ENCODE measurements at places on chromosomes 16 and 17.

GRCh38 chr16:3133844-3134243 is 985 bp upstream of the ZNF213 start:
- ATAC-seq: no peak

GRCh38 chr17:16352667-16353316 is 477 bp downstream of the CENPV start:
- peak; percentile 78 for ATAC-seq

DNA sequence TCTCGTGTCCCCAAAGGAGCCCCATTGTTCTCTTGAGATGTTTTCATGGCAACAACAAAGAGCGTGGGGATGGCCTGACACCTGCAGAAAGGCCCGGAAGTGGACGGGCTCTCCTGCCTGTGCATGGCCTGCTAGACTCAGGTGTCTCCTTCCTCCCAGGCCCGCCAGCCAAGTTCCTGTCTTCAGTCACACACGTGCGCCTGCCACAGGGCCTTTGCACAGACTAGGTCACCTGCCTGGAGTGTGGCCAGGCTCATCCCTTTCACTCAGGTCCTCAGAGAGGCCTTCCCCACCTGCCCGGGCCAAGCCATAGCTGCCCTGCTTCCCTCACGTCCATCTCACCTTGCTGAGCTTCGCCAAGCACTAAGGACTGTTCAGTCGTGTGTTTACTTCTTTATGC is 300.9 kb downstream of the FOXL1 start:
- no peak for ATAC-seq

DNA sequence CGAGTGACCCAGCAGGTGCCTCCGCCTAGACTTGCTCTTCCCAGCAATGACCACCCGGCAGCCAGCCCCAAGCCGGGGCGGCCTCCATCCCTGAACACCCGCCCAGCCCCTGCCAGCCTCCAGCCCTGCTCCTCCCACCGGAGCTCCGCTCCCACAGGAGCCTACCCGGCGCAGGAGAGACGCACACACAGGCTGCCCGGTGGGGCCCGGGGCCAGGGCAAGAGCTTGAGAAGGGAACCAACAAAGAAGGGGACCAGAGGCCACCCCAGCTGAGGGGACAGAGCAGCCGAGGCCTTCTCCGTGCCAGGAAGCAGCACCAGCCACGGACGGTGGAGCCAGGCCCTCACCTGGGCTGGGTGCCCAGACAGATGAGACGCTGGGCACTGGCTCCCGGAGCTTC is 13.8 kb downstream of the PKD1 start:
- no peak for ATAC-seq

- no peak for ATAC-seq
Observed at GRCh38 chr17:50471009-50471905, 2.6 kb upstream of the CHAD start.

DNA sequence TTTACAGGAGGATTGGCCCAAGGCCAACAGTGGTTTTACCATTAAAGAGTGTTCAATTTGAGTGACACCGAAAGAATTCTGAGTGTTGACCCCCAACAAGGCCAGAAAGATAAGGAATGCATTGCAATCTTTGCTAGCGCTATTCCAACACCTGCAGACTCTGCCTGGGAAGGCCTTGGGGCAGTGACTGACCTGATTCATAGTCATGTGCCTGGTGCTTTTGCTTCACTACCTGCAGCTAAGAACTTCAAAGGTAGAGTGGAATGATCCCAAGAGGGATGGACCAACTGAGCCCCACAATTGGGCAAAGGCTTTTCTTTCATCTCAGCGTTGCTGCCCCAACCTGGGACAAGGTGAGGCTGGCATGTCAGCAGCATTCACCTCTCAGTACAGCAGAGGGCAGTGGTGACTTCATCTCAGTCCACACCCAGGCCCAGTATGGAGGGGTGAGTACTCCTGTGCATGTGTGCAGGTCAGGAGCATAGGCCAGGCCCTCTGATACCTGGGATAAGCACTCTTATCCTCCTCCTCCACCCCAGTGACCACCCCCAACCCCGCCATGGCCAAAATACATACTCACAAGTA is 149.6 kb upstream of the GNAO1 start:
- peak; percentile 78 for ATAC-seq

DNA sequence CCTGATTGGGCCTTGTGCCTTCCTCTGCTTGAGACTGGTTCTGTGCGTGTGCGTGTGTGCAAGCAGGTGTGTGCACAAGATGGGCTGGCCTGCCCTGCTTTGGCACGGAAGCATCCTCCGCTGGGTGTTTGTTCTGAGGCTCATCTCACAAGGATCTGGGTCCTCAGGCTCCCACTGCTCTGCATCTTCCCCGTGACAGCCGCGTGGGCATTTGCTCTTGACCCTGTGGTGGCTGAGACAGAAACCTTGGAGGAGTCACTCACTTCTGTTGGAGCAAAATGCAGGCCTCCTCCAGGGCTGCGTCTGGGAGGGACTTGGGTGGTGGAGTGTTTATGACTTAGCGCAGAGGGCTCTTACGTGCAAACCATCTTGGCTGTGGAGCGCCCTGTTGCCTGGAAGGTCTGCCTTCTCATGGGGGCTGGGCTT is 119.2 kb downstream of the RPTOR start:
- ATAC-seq: no peak

DNA sequence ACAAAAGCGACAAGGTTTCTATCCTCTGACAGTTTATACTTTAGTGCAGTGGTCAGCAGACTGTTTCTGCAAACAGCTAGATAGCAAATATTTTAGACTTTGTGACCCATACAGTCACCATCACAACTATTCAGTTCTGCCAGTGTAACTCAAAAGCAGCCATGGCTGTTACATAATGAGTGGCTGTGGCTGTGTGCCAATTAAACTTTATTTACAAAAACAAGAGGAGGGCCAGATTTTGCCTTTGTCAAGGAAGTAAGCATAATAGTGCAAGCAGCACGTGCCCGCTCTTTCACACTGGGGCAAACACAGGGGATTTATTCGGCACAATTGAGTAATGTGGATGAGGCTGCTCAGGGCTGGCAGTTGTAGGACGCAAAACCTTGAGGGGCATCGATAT is 551.5 kb downstream of the MAF start:
- ATAC-seq: no peak

- no peak for ATAC-seq
Observed at GRCh38 chr17:10447026-10447931, 22.1 kb downstream of the MYH4 start.

GRCh38 chr16:13298666-13299065 is 397.3 kb downstream of the SHISA9 start:
- ATAC-seq: no peak

DNA sequence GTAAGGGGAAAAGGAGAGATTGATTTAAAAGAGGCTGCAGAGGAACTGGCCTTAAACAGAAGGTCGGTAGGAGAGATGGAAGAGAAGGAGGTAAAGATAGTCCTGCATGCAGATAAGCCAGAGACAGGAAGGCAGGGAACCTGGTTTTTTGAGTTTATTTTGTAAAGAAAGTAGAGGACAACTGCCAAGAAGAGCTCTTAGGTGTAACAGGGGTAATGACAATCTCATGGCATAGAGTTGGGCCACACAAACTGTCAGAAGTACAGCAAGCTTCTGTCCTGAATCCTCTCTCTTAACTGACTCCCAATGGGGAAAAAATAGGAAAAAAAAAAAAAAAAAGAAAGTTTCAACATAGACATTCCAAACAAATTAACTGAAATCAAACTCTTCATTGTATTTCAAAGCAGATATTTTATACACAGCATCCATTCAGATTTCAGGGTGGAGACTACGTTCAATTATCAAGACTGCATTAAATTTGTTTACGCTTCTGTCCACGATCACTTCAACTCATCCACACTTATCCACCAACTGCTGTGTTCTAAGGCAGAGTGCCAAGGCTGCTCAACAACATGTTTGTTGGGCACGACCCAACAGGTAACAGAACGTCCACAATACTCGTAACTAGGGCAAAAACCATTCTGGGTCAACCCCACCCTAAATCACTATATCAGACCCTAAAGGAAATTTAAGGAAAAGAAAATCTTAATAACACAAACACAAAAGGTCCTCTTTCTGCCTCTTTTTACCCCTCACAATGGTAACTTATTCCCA is 34.9 kb downstream of the USP31 start:
- ATAC-seq: no peak

DNA sequence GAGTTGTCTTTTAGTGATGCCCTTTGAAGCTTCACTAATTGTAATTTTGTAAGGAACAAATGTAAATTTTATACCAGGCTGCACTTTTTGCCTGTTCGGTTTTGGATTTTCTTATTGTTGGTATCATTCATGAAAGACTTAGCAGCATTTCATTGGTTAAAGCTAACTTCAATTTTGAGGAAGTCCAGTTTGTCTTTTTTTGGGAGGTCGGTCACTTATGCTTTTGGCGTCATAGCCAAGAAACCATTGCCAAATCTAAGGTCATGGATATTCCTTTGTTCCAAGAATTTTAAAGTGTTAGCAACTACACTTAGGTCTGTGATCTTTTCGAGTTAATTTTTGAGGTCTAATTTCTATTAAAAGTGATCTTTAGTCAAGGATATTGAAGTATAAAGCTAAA is 77.1 kb downstream of the PRKCA start:
- ATAC-seq: no peak

DNA sequence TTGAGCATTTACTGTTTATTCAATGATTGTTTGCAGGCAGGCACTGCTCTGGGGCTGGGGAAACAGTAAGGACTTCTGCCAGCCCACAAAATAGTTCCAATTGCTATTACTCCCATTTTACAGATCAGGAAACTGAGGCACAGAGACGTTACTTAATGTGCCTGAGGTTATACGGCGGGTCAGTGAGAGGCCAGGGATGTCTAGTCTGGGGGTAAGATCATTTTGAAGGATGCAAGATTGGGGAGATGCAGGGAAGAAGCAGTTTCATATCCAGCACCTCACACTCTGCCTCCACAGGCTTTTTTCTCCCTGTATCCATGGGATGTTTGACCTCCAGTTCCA is 46.5 kb downstream of the ABAT start:
- ATAC-seq: no peak

DNA sequence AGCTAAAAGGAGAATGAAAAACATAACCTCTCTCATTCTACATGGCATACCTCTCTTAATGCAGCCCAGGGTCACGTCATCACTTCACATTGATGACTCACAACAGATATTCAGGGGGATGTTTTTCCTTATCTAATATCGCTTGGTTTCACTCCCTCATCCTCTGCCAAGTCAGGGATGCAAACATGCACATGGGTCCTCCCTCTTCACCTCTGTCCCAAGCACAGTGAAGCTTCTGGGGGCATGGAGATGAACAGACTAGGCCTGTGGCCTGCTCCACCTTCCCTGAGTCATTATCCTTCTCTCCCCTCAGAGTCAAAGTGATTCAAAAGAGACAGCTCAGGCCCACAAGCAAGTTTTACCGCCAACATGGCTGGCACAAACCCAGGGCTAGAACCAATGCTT is 2.3 kb upstream of the MT2A start:
- no peak for ATAC-seq

GRCh38 chr17:10907370-10907769 is 69.5 kb upstream of the PIRT start:
- no peak for ATAC-seq

GRCh38 chr16:22035153-22035552 is 27.2 kb downstream of the MOSMO start:
- ATAC-seq: peak; percentile 68

GRCh38 chr16:53323924-53324323 is 110.3 kb upstream of the RBL2 start:
- no peak for ATAC-seq

- ATAC-seq: no peak
Observed at GRCh38 chr16:64615630-64616280, 506.1 kb downstream of the CDH11 start.

DNA sequence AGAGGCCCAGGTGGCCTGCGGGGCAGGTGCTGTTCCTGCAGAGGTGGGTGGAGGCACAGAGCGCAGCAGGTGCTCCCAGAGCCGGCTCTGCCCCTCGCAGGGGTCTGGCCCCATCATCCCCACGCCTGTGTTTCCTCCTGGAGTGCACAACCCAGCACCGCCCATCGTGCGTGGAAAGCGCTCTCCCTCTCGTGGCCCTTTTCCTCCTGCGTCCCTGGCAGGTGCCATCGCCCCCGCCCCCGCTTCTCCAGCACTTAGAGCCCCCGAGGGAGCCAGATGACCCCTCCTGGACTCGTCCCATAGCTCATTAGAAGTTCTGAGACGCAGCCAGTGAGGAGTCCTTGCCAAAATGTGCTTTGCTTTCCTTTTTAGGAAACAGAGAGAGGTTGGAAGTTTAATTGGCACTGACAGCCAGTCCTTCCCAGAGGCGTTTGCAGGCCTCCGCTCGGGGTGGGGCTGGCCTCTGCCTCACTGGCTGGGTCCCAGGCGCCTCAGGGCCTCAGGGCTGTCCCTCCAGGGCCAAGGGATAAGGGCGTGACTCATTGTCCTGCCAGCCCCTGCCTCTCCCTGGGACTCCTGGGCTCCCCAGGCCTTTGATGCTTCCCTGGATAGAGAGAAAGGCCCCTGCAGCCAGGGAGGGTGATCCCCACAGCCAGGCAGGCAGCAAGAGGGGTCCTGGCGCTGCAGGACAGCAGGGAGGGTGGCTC is 32.2 kb upstream of the CHMP6 start:
- no peak for ATAC-seq

- ATAC-seq: no peak
Observed at GRCh38 chr16:4075534-4075933, 40.7 kb downstream of the ADCY9 start.

GRCh38 chr17:83198366-83199341 is 119.2 kb downstream of the METRNL start:
- ATAC-seq: no peak

DNA sequence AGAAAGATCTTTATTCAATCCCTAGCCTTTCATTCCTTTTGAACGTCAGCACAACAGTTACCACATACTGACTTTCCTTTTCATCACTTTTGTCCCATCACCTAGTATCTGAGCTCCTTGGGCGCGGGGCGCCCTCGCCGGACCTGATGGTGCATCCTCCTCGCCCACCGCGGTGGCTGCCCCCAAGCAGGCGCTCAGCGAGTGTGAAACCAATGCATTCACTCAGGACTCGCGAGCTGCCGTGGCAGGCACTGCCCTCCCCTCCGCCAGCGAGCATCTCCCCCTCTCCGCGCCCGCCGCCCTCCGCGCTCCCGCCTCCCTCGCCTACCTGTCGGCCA is 756 bp downstream of the KLHL11 start:
- ATAC-seq: no peak

- no peak for ATAC-seq
Observed at GRCh38 chr17:57412520-57413096, 156.3 kb downstream of the MSI2 start.

- ATAC-seq: no peak
Observed at GRCh38 chr17:12522743-12523183, 142.9 kb upstream of the MYOCD start.

- ATAC-seq: no peak
Observed at GRCh38 chr17:80936723-80937122, 54.9 kb upstream of the CHMP6 start.

Data from stimulated activated memory B cell treated with anti-CD40 and anti-IgM and Interleukin-4, amounts not matched to agents 10 μg/mL and 1 μg/mL and 100 μg/mL, for 72 hours (primary cell).